HCT116 (cell line): ENCODE measurements at places on chromosomes 13 and 19.

DNA sequence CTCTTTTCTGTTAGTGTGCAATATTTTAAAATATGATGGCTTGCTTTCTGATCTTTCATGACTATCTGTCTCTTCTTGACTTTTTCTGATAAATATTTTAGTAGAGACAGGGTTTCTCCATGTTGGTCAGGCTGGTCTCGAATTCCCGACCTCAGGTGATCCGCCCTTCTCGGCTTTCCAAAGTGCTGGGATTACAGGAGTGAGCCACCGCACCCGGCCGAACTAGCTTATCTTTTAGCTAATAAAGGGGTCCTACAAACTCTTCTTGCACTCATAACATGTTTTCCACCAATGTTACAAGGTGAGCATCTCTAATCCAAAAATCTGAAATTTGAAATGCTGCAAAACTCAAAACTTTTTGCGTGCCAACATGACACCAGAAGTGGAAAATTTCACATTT is 535.2 kb upstream of the PCDH20 start:
- DNase-seq: no peak

DNA sequence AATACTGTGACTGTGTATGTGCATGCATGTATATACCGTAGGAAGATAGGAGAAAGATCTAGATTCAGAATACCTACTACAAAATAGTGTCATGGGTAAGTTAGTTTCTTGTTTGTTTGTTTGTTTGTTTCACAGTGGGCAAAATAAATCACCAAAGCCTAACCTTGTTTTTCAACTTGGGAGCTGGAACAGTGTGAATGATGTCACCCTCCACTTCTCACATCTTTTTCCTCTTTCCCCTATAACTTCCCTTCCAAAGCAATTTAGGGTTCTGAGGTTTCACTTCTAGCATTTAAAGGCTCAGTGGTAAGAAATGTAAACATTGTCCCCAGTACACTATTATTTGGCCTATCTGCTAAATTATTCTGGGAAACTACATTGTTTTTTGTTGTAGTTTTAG is 5.4 kb downstream of the KCTD4 start:
- DNase-seq: no peak

- no peak for DNase-seq
Observed at GRCh38 chr19:38185562-38185961, 38.5 kb downstream of the DPF1 start.

DNA sequence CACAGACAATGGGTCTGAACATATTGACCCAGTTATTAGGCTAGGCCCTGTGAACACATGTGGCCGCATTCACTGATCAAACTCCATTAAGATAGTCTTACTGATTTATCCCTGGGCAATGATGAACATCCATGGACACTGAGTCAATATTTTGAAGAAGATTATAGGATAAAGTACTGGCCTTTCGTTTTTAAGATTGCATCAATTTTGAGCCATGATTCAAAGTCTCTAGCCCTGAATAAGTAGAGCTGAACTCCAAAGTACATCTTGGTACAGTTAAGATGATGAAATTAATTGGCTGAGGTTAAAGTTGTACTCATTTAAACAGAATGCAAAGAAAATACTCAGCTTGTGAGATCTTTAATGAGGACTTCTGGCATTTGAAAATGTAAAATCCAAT is 1581.9 kb downstream of the EFNB2 start:
- no peak for DNase-seq

GRCh38 chr19:11420429-11421370 is 1.6 kb upstream of the RGL3 start:
- DNase-seq: no peak

- DNase-seq: no peak
Observed at GRCh38 chr13:73536865-73537264, 478.1 kb downstream of the KLF5 start.

- no peak for DNase-seq
Observed at GRCh38 chr19:48815870-48816501, 5.2 kb upstream of the BCAT2 start.

GRCh38 chr13:26589226-26589625 is 31.7 kb downstream of the WASF3 start:
- no peak for DNase-seq

- DNase-seq: no peak
Observed at GRCh38 chr13:77306458-77306857, 20.4 kb downstream of the MYCBP2 start.

GRCh38 chr13:30429235-30429634 is 6.9 kb downstream of the UBE2L5 start:
- DNase-seq: no peak

GRCh38 chr19:53019684-53020083 is 6.0 kb downstream of the ERVV-1 start:
- DNase-seq: peak; percentile 3

- DNase-seq: peak; percentile 38
Observed at GRCh38 chr13:114132419-114133121, at the start of gene RASA3. Gene RASA3 (minus strand): TSS chr13:114132623. CDS start chr13:114132489, 134 bp downstream.
